NCI-H1694 treated with DMSO at 0.1 percent for 48 hours (cell line): ENCODE measurements at places on chromosomes 12 and 14.

GRCh38 chr12:124569375-124570148 is 2.1 kb upstream of the NCOR2 start:
- DNase-seq, result no peak

GRCh38 chr14:71523630-71524319 is 408.5 kb upstream of the RGS6 start:
- DNase-seq, result no peak

DNA sequence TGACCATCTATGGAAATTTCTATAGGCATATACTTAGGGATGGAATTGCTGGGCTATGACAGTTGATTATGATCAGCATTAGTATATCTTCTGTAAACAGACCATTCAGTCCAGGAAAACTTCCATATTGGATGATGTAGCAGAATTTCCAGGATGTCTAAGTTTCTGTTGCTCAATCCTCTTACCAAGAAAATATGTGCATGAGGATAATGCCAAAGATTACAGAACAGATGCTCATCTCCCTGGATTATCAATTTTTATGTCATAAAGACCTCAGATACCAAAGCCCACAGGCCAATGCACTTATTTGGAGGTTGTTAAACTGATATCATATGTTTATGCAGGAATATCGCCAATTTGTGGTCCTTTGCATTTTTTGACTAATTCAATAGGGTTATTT is 354.4 kb upstream of the FLRT2 start:
- no peak for DNase-seq

GRCh38 chr12:88451205-88451604 is 129.1 kb downstream of the KITLG start:
- no peak for DNase-seq

- no peak for DNase-seq
Observed at GRCh38 chr12:114405519-114406271, at the start of gene TBX5. TSS of gene TBX5 (minus strand) at chr12:114406144. CDS start at chr12:114403898, 2,246 bp downstream.

DNA sequence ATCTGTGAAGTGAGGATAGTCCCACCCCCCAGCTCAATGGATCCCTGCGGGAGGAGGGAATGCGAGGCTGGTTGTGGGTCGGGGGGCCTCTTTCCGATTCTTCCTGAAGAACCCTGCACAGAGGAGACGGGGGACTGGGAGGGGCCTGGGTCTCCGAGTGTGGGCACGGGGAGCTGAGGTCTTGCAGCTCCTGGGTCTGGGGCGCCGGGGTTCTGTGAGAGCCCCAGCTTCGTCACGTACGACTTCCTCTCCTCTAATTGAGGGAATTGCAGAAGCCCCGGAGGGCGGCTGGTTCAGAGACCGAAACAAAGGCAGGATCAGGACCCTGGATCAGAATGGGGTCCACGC is 66.6 kb downstream of the DIO3 start:
- DNase-seq, result no peak

- no peak for DNase-seq
Observed at GRCh38 chr12:14135996-14136395, 154.6 kb upstream of the GRIN2B start.

- no peak for DNase-seq
Observed at GRCh38 chr12:55818886-55819285, 1.0 kb downstream of the ORMDL2 start.

DNA sequence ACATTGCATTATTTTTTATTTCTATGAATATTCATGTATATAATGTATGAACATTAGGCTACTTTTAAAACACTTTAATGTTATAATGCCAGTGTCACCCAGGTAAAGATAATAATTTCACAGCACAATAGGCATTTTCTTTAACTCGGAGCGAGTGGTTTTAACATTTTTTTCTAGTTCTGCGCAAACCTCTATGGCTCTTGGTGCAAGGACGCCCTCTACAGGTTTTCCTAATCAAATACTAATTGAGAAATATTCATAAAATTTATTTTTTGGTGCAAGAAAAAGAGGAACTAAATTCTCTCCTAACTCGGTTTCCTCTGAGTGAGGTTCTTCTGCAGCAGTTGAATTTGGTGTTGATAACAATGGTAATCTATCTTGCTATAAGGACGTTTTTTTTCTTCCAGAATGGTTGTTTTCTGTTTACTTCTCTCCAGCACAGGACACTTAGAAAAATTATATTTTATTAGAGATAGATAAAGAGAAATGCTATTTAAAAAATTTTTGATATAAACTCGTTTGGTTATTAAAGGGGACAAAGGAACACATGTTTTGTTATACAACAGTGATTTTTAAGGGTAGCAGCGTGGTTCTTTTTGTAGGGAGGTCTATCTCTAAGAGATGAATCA is 2.4 kb upstream of the WIF1 start:
- peak; percentile 35 for DNase-seq

DNA sequence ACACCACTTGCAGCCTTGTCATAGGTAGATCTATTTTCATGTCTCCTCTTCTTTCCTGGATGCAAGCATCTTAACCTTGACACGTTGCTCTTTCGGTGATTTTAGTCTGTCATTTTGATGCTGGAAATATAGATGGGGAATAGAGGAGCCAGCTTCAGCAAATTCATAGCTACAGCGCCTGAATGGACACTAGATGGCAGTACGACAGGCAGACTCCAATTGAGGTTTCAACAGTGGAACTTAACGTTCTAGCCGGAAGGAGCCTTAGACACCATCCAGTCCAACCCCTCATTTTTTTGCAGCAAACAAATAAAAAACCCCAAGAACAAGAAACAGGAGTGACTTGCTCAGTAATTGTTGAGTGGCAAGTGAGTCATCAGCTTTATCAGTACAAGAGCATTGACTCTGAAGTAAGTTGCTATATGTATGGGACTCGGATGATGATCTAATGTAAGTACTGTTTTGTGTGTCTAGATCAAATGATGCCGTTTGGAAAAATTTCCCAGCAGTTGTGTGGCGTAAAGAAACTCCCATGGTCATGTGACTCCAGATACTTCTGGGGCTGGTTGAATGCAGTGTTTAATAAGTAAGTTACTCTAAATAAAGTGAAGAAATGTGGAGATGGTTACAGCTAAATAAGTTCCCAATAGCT is 9.0 kb downstream of the DMAC2L start:
- peak; percentile 95 for DNase-seq

DNA sequence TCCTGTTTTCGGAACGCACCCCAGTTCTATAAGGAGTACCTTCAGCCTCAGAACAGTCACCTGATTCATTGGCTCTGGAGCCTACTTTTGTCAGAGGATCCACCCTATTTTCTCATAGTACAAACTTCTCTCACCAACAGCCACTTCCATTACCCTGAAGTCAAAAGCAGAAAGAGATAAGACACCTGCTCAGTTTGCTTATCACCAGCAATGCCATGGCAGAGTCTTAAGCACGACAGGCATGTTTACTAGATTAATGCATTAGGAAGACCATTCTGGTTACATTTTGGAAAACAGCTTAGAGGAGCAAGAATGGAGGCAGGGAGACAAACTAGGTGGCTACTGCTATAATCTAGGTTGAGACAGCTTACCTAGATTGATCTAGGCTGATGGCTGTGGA is 67.7 kb downstream of the GXYLT1 start:
- no peak for DNase-seq

DNA sequence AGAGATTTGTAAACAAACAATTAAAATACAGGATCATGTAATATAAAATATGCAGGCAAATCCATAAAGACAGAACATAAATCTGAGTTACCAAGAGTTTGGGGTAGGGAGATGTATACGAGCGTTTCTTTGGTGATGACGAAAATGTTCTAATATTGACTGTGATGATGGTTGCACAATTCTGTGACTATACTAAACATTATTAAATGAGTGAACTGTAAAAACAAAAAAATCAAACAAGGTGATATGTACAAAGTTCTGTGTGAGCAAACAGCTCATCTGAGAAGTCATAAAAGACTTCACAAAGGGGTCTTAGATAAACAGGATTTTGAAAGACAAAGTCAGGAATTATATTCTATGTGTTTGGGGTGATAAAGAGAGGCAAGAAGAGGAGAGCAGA is 127.9 kb downstream of the INSM2 start:
- DNase-seq, result no peak

DNA sequence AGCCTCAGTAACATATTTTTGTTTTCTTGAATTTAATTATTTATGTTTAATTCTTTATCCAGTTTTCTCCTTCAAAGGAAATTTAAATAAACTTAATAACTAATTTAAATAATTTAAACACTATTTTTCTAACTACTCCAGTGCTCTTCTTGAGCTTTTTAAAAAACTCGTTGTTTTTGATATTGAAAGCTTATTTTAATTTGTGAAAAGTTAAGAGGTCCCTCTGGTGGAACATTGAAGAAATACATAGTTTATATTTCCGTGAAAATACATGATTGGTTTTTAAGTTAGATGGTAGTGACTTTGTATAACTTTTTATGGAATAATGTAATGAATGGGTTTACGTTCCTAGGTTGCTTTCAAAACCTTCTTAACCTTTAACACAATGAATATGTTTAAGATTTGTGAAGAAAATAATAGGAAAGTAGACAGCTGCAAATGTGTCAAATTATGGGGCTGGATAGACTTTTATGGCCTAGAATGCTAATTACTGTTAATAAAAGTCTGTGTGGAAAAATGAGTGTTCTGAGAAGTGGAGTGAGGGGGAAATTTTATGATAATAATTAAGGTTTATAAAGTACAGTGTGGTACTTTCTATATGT is 45.9 kb upstream of the MSRB3 start:
- peak; percentile 5 for DNase-seq

GRCh38 chr12:122730215-122731014 is at the start of gene HCAR1:
TSS of gene HCAR1 (minus strand) at chr12:122730844. CDS start at chr12:122730339, 505 bp downstream.
- no peak for DNase-seq

DNA sequence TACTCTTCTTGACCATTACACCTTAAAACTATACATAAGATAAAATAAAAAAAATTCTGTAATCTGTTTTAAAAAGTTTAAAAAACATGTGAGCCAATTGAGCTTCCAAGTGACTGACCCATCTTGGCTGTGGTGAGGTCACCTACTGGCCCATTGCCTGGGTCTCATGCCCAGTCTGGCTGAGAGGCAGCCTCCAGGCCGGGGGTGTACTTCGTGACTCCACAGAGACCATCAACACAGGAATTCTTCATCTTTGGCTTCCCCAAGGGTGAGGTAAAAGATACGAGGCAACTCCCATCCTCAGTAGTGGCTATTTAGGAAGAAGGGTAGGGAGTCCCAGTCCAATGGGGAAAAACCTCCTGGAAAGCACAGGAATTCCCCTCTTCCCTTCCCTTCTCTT is 113.2 kb downstream of the APAF1 start:
- no peak for DNase-seq

DNA sequence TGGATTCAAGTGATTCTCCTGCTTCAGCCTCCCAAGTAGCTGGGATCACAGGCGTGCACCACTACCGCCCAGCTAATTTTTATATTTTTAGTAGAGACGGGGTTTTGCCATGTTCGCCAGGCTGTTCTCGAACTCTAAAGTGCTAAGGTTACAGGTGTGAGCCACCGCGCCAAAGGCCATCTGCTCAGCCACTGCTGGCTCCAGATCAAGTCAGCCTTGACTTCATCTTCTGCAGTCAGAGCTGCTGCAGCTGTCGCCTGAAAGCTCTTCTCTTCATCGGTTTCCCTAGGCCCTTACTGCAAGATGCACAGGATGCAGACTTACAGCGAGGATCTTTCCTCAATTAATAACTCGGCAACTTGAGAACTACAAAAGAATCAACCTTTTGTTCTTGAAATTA is 66.8 kb downstream of the CLIP1 start:
- DNase-seq, result peak; percentile 81

GRCh38 chr14:69615496-69616407 is 4.4 kb downstream of the SUSD6 start:
- peak; percentile 51 for DNase-seq

DNA sequence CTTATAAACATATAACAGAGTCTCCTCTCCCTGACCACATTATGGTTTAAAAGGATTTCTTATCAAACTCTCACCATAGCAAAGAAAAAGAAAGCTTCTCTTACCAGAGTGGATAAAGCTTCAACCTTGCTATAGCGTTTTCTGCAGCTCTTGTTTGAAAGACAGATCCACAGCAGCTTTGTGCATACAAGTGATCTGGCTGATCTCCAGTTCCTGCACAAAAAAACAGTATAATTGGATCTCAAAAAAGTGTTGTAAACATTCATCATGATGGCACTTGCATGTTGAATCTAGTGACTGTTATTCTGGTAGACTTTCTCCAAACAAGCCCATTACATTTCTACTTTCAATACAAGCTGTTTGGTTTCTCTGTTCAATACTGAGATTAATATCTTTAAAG is 178.9 kb upstream of the MGAT4C start:
- peak; percentile 92 for DNase-seq

GRCh38 chr12:103642240-103642864 is 55.3 kb downstream of the STAB2 start:
- no peak for DNase-seq

DNA sequence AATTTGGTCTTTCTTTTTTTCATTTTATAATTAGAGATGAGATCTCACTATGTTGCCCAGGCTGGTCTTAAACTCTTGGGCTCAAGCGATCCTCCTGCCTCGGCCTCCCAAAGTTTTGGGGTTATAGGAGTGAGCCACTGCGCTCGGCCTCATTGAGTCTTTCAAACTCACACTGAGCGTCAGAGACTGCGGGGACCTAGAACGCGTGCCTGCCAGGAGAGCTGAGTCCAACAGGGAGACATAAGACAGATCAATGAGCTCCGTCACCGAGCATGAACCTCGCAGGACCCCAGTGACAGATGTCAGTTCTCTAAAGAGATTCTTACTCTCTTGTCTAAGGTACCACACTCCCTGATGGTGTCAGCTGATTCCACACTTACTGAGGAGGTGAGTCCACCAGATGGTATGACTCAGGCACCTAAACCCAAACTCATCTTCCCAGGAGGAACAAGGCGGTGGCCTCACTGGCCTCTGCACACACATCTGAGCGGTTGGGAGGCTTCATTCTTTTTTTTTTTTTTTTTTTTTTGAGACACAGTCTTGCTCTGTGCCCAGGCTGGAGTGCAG is 58.9 kb downstream of the CCDC88C start:
- DNase-seq, result no peak
